ENCODE measurements at places on chromosomes 4 and X.
A peak's percentile ranks its signal among the peaks of the same experiment; 100 is the strongest.

DNA sequence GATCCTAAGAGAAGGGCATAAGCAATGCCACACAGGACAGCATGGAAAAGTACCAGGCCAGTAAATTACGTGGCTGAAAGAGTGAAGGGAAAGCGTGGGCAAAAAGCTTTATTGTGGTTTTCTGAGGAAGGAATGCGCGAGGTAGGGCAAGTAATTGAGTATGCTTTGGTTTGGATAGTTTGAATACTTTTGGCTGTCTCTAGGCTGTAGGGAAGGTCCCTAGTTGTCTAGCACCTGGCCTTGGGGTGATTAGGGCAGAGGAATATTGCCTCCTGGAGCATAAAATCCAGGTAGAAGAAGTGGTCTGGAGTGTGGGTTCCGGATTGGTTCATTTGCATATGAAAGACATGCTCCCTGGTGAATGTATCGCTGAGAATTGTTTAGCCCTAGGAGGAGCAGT lies 46.4 kb upstream of the NALF2 start:
- no peak for DNase-seq

- DNase-seq = peak; percentile 47
Measured at GRCh38 chrX:10615931-10616774, 4.2 kb downstream of the MID1 start.

DNA sequence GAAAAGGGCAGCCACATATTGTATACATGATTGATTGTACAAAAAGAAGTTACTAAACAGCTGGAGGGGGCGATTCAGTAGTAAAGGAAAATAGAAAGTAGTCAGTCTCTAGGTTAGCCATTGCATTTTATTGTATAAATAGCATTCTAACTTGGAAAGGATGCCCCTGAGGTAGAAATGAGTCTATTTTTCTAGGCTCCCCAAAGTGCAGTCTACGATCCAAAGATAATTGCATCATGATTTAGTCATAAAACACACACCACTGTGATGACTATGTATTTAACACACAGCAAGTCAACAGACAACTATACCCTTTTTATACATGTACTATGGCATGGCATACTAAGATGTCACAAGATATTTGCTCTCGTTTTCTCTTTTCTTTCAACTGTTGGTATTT lies 204.9 kb downstream of the APBB2 start:
- DNase-seq = no peak

- DNase-seq = no peak
Measured at GRCh38 chr4:77175201-77175611, 18.2 kb downstream of the CCNG2 start.

DNA sequence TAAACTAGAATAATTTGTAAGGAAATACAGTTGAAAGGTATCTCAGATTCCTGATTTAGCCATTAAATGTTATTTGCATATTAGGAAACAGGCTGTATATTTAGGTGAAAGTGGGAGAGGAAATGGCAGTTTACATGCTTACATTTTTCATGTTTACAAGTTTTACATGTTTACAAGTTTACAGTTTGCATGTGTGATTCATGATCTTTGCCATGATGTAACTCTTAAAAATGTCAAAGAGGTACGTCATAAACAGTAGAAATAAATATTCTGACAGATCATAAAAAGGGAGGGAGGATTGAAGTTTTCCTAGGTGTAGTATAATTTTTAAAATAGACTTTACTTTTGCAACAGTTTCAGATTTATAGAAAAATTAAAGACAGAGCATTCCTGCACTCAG lies 45.7 kb downstream of the KDM6A start:
- DNase-seq = no peak

DNA sequence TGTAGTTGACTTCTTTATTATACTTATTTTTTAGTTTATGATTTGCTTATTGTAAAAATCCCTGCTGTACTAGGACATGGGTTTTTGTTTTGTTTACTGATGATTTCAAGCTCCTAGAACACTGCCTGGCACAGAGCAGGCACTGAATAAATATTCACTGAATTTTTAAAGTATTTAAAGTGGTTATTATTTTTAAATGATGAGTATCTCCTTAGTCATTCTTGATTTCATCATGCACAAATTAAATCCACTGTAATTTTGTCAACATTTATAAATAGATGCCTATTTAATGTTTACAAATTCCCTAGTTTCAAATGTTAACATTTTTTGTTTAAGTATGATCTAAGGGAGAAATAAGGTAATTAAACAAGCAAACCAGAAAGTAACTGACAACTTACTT lies 367.9 kb upstream of the SLIT2 start:
- no peak for DNase-seq

- no peak for DNase-seq
Measured at GRCh38 chr4:169334335-169334734, 63.6 kb upstream of the SH3RF1 start.

- DNase-seq = no peak
Measured at GRCh38 chr4:153684971-153685371, 891 bp downstream of the TLR2 start.

DNA sequence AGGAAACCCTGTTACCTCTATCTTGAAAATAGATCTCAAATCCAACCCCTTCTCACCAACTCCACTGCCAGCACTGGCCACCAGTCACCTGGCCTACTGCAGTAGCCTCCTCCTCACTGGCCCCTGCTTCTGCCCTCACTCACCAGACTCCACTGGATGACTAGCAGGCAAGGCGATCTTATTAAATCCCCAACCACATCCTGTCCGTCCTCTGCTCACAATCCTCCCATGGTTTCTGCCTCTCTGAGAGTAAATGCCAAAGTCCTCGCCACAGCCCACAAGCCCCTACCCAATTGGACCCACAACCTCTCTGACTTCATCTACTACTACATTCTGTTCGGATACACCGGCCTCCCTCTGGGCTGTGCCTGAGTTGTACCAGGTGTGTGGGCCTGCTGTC lies 5.4 kb upstream of the PIM2 start:
- DNase-seq = no peak

- DNase-seq = no peak
Measured at GRCh38 chrX:47200385-47201150, 6.9 kb downstream of the UBA1 start.

- DNase-seq = peak; percentile 92
Measured at GRCh38 chr4:148056879-148057278, 325.0 kb downstream of the ARHGAP10 start.

DNA sequence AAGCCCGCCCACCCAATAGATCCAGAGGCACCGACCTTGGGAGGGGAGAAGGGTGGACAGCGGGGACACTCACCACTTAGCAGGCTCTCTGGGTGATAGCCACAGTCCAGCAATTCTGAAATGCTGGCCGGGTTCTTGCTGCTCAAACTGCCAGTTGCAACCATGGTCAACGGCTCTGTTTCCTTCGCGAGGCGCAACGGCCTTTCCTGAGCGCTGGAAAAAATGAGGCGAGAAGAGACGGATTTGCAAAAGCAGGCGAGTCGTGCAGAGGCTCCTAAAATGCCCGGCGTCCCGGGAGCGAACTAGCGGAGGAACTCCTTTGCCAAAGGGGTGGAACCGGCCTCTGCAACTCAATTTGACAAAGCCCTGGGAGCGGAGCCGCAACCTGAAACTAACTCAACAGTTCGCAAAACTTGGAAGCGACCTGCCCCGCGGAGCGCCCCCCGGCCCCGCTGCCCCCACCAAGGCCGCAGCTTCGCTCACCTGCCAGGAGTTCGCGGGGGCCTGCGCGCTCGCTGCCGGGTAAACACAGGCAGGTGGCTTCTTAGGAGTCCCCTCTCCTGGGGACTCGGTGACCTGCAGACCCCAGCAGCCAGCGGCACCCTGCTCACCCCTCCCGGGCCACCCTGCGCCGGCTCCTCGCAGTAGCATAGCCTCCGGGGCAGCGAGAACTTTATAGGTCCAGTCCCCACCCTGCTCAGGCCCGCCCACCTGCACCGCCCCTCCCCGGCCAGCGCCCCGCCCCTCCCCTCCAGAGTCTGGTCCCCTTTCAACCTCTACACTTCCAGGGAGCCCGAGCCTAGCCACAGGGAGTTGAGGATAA lies at the start of gene DDIT4L:
DDIT4L (minus strand) TSS at position 649 of the 823 bp plus-strand sequence; CDS start at position 164, 485 bp downstream.
- no peak for DNase-seq

GRCh38 chrX:118630848-118631247 lies 96.6 kb upstream of the IL13RA1 start:
- DNase-seq = peak; percentile 61

DNA sequence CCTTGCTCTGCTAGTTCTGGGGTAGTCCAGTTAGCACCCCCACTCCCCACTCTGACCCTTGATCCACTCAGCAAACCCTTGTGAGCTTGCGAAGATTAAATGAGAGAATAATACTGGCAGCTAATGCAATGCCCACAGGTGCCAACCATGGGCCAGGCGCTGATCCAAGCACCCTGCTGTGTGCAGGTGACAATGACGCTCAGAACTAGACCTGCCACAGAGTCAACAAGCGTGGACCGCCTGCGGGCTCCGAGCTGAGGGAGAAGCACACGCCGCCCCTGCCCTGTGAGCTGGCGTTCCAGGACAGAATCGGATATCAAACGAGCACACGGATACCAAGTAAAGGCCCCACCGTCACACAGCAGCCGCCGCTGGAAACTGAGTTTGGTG lies 129.2 kb downstream of the FAM53A start:
- DNase-seq = no peak

DNA sequence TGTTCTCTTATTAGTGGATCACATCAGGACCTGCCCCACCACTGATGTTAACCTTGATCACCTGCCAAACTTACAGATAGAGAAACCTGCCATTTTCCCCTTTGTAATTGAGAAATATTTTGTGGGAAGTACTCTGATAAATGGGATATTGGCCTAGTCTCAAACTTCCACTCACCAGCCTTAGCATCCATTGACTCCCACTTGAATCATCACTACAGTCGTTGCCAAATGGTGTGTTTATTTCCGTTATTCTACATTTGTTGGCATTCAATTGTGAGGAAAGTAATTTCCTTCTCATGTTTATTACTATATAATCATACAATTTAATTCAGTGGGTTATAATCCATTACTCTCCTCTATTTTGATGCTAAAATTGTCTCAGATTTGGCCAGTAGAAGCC lies 156.4 kb upstream of the CXCL13 start:
- DNase-seq = no peak

DNA sequence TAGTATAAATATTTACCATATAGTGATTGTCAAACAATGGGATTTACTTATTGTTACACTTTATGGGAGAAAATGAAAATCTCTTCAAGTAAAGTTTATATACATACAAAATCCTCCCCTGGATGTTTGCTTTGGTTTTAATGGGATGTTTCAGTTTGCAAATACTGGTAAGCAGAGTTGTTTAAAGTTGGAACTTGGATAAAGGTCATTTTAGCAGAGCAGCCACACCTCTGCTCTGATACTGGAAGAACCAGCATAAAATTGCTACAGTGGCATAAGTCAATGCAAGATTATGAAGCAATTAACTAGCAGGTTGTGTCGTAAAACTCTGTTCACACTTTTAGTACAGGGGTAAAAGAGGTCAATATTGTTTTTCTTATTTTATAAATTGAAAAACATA lies 101.2 kb downstream of the TRAPPC11 start:
- no peak for DNase-seq

GRCh38 chr4:148893095-148893494 lies 450.9 kb upstream of the NR3C2 start:
- no peak for DNase-seq
